Naive thymus-derived CD4-positive, alpha-beta T cell (primary cell): ENCODE measurements at places on chromosomes 5 and 9.

GRCh38 chr9:81266086-81266485 is 423.3 kb downstream of the TLE1 start:
- no peak for DNase-seq

DNA sequence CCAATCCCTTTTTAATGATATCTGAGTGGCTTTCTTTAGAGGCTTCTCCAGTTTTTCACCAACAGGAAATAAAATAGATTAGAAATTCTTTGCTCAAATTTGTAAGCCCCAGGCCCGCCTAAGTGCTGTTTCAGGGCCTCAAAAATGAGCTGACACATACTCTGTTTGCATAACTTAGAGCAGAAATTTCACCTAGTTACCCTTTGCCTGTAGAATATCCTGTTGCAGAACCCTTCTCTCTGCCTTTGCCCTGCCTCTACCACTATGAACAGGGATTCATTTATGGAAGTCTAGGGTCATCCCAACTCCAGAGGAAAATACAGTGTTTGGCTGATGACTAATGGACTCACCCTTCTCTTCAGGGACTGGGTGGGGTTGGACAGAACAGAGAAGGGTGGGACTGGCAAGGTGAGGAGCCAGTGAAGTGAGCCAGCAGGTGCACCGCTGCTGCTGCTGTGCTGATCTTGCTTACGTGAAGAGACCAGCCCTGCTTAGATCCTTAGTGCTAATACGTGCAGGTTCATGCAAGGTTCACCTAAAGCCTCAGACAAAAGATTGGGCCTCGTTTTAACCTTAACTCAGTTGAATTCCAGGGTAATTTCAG is 22.8 kb downstream of the OSTF1 start:
- DNase-seq = no peak

DNA sequence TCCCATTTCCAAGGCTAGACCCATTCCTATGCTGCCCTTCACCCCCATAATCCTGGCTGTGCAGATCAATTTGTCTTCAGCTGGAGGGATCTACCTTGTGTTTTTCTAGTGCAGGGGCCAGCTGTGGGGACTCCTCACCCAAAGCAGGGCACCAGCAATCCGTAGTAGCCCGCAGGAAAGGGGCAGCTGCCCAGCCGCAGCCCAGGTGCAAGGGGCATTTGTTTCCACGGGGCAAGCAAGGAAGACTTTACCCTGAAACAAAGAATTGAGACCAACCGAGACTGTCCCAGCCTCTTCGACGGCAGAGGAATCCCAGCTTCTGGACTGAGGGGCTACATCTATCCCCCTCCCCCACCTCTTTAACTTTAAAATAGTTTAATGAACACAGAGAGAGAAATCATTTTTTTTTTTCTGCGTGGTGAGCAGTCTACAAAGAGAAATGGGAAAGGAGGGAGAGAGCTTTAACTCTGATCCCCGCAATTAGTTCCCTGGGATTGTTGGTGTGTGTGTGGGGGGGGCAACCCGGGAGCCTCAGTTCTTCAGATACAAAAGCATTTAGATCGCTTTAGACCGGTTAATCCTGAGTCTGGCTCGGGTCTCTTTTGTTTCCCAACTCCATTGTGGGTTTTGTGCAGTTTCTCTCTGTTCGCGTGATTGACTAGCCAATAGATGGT is 10.6 kb upstream of the LHX2 start:
- no peak for DNase-seq

GRCh38 chr5:151449297-151449696 is 1.9 kb downstream of the SLC36A1 start:
- DNase-seq = no peak

- no peak for DNase-seq
Observed at GRCh38 chr5:133707629-133708028, 95.3 kb upstream of the FSTL4 start.

DNA sequence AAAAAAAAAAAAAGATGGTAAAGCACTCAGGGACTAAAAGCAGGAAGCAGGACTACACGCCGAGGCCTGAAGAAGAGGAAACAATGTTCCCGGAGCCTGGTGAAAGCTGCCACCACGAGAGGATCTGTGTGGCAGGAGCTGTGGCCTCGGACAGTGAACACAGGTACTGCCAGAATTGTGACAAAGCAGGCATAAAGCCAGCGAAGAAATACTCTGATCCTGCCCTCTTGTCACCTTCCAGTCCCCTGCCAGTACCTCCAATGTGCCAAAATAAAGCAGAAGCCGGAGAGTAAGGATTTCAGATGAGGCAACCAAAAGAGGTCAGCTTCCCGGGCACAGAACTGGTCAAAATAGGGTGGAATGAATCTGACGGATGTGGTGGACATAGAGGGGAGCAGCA is 211.5 kb upstream of the TARS1 start:
- no peak for DNase-seq

- DNase-seq = no peak
Observed at GRCh38 chr9:34279411-34279810, 49.7 kb downstream of the KIF24 start.

- no peak for DNase-seq
Observed at GRCh38 chr5:1508659-1509290, 15.0 kb downstream of the LPCAT1 start.

GRCh38 chr5:137731176-137731575 is 4.7 kb downstream of the KLHL3 start:
- DNase-seq = no peak

DNA sequence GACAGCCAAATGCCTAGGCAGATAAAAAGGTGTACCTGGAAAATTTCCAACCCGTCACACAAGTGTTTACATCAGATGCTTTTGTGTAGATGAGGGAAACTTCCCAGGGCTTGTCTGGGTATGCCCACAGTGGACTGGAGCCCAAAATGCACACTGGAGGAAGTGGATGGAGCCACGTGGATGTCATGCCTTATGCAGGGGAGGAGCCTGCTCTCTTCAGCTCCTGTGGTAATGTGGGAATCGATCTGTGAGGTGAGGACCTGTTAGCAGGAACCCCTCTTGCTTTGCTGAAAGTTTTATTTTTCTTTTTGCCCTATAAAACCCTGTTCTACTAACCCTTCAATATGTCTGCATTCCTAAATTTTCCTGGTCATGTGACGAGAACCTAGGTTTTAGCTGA is 439.2 kb upstream of the CDH9 start:
- DNase-seq = no peak

DNA sequence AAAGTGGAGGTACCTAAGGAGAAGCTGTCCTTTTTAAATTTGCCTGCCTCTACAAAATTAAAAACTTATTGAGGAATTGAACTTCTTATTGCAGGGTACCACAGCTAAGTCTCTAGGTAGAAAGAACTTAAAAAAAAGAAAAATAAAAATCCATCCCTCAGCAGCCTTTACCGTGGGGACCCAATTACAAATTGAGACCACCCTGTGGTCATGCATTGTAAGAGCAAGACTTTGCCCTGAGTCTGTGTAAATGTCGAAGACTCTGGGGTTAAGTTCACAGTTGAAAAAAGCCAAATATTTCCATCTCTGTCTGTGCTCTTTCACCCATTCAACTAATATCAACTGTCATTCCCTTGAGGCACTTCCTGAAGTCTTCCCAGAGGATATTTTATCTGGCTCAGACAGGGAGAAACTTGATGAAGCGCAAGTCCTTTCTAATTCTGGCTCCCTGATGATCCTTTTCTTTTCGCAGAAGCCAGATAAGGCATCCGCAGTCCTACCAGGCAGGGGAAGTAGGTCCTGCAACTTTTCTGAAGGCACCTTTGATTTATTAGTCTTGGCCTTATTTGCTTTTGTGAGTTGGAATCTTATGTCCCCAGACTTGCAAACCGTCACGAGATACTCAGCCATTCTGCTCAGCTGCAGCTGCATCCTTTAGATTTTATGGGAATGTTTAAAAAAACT is 323.8 kb upstream of the WWC1 start:
- no peak for DNase-seq
